Smooth muscle cell of trachea (primary cell): ENCODE measurements at places on chromosomes 16 and 17. TPM values are rescaled to one million over a fixed set of nuclear protein-coding genes. Genes with fewer than 3 reads are reported as not detected.

TNFRSF13B gene
- total RNA-seq: not detected in 2 replicates

KRTAP9-4 gene
- total RNA-seq: not detected in 2 replicates

C16orf54 gene
- total RNA-seq: not detected in 2 replicates

MAPK8IP3 gene
- total RNA-seq: 48.4 and 59.9 TPM in 2 replicates

SLC5A2 gene
- total RNA-seq: under 0.01 and 0.15 TPM in 2 replicates

NRN1L gene
- 0.73 TPM in 1 of 2 replicates, not detected in the other for total RNA-seq

CIAO3 gene
- total RNA-seq: 27.3 and 44.3 TPM in 2 replicates
